ENCODE measurements at places on chromosomes 6 and 20. TPM values are rescaled to one million over a fixed set of nuclear protein-coding genes. Genes with fewer than 3 reads are reported as not detected.

The ANGPT4 gene
- total RNA-seq, result 1.4 TPM

The CST5 gene
- not detected for total RNA-seq

- DNase-seq, result no peak
These were observed 3.8 kb downstream of the DDR1 start for GRCh38 chr6:30887901-30888815.

GRCh38 chr20:31846793-31847138 is 1.4 kb upstream of the FOXS1 start:
- DNase-seq, result no peak
